ENCODE measurements at places on chromosomes 7 and 10. TPM values are rescaled to one million over a fixed set of nuclear protein-coding genes. Genes with fewer than 3 reads are reported as not detected.
A peak's percentile ranks its signal among the peaks of the same experiment; 100 is the strongest.

GRCh38 chr10:73262105-73262730 is 9.8 kb upstream of the MRPS16 start:
- DNase-seq = no peak

GRCh38 chr10:71472912-71473311 is 76.2 kb downstream of the CDH23 start:
- DNase-seq = no peak

DNA sequence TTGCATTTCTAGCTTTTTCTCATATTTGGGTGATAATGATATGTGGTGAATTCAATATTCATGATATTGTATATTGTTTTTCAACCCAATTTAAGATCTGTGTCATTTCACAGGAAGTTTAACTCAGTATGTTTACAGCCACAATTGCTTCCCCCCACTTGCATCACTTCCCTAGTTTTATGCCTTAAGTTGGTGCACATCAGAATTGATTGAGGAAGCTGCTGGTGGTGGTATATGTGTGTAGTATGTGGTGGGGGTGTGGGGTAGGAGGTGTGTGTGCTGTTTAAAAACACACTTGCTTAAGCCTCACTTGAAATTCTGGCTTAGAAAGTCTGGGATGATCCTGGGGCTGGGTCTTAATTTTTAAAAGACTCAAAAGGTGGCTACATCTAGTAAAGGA is 245.1 kb upstream of the AOAH start:
- DNase-seq = no peak

DNA sequence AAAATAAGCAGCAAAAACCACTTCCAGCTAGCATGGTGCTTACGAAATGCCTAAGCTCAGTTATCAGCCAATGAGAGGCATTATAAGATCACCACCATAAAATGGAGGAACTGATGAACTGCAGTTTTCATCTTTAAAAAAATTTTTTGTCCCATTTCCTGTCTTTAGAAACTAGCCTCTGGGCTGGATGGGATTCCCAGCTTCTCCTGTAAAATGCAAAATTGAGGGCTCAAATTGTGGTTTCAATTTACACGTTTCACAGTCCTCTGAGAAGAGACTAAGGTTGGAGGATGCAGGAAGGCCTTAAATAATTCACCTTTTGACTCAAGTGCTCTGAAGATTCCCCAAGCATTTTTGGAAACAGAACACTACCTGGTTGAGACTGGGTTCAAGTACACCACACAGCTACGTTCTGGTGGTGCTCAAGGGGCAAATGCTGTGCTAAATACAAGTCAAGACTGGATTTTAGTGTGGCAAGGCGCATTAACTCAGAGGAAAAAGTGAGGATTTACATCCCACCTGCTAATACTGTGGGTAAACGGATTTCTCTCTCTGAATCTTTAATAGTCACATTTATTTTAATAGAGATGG is 951 bp downstream of the ZNF25 start:
- DNase-seq = no peak

- DNase-seq = no peak
These were observed 20.6 kb downstream of the KLHDC10 start for GRCh38 chr7:130090745-130091532.

DNA sequence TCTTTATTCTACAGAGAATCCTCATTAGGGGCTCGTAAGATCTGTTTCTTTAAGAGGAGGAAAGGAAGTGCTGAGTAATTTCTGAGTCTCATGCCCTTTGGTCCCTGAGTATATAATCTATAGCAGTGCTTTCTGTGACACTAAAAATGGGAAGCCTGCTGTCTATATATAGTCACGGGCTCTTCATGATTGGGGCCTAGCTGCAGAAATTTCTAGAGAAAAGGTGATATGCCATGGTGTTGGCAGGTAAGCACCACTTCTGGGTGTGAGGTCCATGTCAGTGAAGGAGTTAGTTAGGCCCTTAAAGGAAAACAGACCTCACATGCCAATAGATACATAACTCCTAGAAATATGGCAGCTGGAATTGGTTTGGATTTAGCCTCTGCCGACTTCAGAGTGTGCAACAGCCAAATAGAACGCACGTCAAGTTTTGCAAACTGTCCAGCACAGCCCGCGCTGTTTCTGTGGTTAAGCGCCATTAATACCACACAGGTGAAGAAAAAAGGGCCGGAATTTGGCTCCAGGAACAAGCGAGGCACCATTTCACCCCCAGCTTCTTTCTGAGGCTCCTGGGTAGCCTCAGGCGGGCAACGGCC is 123.2 kb downstream of the TACC2 start:
- DNase-seq = no peak

DNA sequence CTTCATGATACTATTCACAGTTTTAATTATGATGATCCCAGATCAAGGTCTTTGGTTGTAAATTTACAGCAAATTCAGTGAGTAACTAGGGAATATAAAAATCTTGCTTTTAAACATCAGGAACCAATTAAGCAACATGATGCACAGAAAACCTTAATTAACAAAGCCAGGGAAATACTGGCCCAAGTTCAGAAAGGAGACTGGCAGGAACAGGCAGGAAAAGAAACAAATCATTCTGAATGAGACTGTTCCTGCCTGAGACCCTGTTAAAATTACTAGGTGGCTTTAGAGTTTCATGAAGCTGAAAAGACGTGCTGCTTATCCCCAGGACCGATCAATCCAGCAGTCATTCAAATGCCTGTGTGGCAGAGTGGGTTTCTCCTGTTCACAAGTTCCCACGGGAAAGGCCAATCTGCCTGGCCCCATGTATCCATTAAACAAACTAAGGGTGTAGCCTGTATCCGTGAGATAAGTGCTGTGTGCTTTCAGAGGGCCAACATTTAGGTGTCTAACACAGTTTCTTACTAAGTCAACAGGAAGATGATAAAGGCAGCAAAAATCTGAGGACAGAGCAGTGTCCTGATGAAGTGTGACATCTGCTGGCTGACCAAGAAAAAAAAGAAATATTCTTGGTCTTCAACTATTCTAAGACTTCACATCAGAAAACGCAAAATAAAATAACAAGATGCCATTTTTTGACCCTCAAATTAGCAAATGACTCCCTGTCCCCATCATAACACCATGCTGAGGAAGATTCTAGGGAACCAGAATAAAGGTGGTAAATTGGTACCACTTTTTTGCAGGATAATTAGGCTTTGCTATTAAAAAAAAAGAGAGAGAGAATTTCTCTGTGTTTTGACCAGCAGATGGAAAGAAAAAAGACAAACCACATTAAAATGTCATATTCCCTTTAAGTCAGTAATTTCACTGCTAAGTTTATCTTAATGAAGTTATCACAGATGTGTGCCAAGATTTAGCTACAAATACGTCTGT is 34.2 kb downstream of the PUS7 start:
- DNase-seq = no peak

DNA sequence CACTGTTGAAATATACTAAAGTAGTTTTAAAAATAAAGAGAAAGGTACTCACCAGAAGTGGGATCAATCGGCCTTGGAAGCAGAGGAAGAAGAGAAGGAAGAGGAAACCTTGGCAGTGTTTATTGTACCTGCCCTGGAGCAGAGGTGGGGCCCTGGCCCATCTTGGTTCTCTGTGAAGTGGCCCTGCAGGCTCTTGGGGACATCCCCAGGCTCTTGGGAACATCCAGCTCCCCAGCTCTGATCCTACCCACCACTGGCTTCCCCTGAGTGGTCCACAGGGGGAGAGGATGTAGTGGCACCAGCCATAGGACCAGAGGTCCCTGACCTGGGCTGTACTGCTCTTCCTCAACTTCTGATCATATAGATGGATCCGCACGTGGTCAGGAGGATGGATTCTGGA is 22.3 kb upstream of the RET start:
- DNase-seq = no peak

DNA sequence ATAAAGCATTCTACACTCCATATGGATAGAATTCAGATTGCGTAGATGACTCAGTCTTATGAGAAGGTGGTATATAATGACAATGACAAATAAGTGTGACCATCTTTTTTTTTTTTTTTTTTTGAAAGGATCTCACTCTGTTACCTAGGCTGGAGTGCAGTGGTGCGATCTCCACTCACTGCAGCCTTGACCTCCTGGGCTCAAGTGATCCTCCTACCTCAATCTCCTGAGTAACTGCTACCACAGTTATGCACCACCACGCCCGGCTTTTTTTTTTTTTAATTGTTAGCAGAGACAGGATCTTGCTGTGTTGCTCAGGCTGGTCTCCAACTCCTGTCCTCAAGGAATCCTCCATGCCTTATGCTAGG is 43.2 kb upstream of the NRP1 start:
- no peak for DNase-seq

GRCh38 chr7:148746135-148746534 is 47.4 kb downstream of the CUL1 start:
- DNase-seq = no peak

DNA sequence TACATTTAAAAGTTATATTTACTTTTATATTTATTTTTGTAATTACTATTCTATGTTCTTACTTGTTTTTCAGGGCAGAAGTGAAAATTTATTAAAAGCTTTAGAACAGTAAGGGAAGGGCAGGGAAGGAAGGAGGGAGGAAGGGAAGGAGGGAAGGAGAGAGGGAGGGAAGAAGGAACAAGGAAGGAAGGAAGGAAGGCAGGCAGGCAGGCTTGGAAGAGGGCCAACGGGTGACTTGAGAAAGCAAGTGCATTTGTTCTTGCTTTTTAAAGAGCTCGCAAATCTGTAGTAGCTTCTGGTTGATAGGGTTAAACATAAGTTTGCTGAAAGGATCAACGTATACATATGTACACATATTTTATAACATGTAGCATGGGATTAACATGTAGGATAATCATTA is 725.3 kb upstream of the FZD8 start:
- DNase-seq = no peak

DNA sequence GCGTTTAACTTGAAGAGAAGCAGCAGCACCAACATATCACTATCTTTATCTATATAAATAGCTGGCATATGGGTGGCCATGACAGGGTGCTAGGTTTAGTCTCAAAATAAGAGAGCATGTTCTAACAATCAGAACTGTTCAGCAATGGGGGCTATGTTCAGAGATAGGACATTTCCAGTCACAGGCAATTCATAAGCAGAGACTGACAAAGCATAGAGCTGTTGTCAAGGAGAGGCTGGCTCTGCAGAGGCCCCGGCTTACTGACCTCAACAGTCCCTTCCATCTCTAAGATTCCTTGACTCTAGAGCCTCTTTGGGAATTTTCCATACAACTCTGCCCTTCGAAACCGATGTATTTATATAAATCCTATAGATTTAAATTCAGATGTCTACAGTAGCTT is 17.2 kb downstream of the ANK3 start:
- DNase-seq = no peak

- DNase-seq = no peak
These were observed 15.8 kb upstream of the LYZL2 start for GRCh38 chr10:30645340-30645827.

GRCh38 chr10:20624642-20625041 is 272.5 kb downstream of the NEBL start:
- peak; percentile 82 for DNase-seq

GRCh38 chr7:4282434-4283223 is 399.5 kb upstream of the FOXK1 start:
- peak; percentile 69 for DNase-seq

GRCh38 chr10:120824881-120825309 is 26.3 kb upstream of the WDR11 start:
- DNase-seq = no peak

DNA sequence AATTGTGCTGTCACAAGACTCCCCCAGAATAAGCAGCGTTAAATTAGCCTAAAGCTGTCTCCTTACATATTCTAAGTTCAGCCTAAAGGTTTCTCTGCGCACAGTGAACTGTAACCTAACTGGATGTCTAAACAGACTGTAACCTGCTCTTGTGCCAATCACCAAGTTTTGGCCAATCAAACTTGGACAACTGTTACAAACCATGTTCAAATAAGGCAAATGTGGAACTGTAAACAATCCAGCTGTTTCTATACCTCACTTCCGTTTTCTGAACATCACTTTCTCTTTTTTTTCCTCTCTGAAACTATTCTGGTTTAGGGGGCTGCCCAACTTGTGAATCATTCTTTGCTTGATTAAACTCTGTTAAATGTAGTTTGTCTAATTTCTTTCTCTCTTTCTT is 252.2 kb upstream of the HABP2 start:
- no peak for DNase-seq

- no peak for DNase-seq
These were observed 128.6 kb upstream of the SLC26A5 start for GRCh38 chr7:103574576-103574975.

GRCh38 chr7:107387128-107387527 is 82.7 kb upstream of the GPR22 start:
- peak; percentile 80 for DNase-seq

GRCh38 chr10:1085258-1085657 is 29.1 kb downstream of the WDR37 start:
- no peak for DNase-seq

DNA sequence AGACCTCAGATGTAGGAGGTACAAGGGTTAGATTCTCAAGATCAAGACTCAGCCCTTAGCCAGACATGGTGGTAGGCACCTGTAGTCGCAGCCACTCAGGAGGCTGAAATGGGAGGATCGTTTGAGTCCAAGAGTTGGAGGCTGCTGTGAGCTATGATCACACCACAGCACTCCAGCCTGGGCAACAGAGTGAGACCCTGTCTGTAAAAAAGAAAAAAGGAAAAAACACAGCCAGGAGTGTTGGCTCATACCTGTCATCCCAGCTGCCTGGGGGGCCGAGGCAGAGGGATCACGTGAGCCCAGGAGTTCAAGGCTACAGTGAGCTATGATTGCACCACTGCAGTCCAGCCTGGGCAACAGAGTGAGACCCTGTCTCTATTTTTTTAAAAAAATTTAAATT is 69.3 kb downstream of the GTF2IRD1 start:
- no peak for DNase-seq

DNA sequence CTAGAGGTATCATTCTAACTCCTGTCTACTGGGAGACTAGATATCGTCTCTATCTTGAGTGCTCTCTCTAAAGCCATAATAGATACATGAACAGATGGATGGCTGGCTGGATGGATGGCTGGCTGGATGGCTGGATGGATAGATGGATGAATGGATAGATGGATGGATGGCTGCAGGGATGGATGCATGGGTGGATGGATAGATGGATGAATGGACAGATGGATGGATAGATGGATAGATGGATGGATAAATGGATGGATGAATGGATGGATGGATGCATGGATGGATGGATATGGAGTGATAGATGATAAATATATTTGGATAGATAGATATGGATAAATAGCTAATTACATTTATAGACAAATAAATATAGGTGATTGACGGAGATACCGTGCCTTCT is 191.2 kb upstream of the KLF6 start:
- no peak for DNase-seq

- no peak for DNase-seq
These were observed 689 bp downstream of the PLCE1 start for GRCh38 chr10:93994438-93994801.

- DNase-seq = peak; percentile 89
These were observed at the start of gene GIMAP8 for GRCh38 chr7:150450491-150451001. GIMAP8 (plus strand) TSS chr7:150450630; CDS start chr7:150466699, 16,069 bp downstream.

- DNase-seq = no peak
These were observed 21.9 kb downstream of the PCBD1 start for GRCh38 chr10:70866424-70866823.

Gene GIMAP2
- total RNA-seq = 8.3 TPM

Gene GPR146
- total RNA-seq = 9.4 TPM

Gene LRRC61
- 2.6 TPM for total RNA-seq

Gene TLL2
- total RNA-seq = 0.10 TPM
